Astrocyte of the hippocampus (primary cell): ENCODE measurements at places on chromosomes 1 and 21.
A peak's percentile ranks its signal among the peaks of the same experiment; 100 is the strongest.

- DNase-seq = no peak
Observed at GRCh38 chr21:35852820-35853219, 207.5 kb downstream of the SETD4 start.

- DNase-seq = no peak
Observed at GRCh38 chr21:29610779-29611360, 312.1 kb downstream of the BACH1 start.

GRCh38 chr1:94020764-94021579 is 100.0 kb downstream of the ABCA4 start:
- DNase-seq = peak; percentile 94

DNA sequence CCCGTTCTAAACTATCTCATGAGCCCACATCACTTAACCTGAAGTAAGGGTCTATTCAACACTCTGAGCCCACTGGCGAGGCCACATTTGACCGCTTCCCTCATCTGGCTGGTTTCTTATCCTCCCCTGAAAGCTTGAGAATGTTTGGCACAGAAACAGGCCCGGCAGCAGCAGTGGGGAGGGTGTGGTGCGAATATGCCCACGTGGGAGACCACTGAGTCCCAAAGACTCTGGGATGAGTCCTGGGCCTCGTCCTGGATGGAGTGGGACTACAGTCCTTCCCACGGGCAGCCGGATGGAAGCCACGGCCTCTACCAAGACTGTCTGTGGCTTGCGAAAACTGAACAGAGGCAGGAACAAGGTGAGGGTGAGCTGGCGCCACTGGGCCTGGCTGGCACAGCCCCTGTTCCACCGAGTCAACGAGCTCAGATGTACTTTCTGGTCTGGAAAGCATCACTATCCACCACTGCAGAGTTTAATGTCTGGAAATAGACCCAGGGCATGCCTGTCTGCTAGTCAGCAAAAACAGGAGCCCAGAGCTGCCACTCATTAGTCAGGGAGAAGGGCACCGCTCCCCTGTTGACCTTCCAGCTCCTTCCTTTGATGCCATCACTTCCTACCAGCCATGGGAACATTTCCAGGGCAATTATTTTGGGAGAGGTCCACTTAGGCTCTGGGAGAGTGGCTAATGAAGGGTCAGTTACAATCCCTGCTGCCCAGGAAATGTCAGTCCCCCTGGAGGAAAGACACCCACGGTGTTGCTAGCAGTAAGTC is 386.6 kb downstream of the MATN1 start:
- no peak for DNase-seq

- DNase-seq = no peak
Observed at GRCh38 chr1:205575294-205575885, 56.4 kb downstream of the ELK4 start.

- DNase-seq = no peak
Observed at GRCh38 chr1:207649210-207649753, 4.3 kb downstream of the CR1L start.

- peak; percentile 74 for DNase-seq
Observed at GRCh38 chr21:26405735-26406361, 167.2 kb downstream of the CYYR1 start.

- DNase-seq = no peak
Observed at GRCh38 chr21:44700101-44701022, 3.4 kb downstream of the KRTAP10-12 start.

- peak; percentile 75 for DNase-seq
Observed at GRCh38 chr1:12496154-12496961, 121.7 kb downstream of the DHRS3 start.

- DNase-seq = no peak
Observed at GRCh38 chr1:41539418-41539805, 54.9 kb upstream of the EDN2 start.

DNA sequence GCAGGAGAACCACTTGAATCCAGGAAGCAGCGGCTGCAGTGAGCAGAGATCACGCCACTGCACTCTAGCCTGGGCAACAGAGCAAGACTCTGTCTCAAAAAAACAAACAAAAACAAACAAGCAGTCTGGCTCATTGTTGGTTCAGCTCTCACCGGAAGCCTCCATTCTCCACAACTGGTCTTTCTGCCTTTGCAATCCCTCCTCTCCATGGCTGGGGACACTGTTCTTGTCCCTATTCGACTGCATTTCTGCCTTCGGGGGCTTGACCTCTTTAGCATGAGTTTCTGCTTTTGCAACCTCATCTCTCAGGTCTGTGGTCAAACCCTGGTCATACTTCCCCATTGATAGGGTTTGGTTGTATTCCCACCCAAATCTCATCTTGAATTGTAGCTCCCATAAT is 216.3 kb upstream of the NR5A2 start:
- no peak for DNase-seq

GRCh38 chr1:241460098-241460873 is 59.3 kb downstream of the FH start:
- DNase-seq = no peak

DNA sequence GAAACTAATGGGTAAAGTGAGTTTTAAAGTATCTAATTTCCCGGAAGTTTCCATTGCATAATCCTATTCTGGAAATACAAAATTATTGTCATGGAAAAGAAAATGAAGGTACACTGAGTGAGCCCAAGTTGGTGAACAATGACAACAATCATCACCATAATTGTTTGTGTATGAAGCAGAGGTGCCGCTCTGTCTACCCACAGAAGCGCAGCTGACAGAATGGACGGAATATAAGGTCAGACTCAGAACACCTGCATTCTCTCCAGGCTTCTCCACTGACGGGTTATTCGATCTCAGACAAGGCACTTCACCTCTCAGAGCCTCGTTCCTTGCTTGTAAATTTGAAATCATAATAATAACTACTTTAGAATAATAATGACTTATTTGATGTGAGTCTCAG is 99.1 kb upstream of the NGF start:
- no peak for DNase-seq

DNA sequence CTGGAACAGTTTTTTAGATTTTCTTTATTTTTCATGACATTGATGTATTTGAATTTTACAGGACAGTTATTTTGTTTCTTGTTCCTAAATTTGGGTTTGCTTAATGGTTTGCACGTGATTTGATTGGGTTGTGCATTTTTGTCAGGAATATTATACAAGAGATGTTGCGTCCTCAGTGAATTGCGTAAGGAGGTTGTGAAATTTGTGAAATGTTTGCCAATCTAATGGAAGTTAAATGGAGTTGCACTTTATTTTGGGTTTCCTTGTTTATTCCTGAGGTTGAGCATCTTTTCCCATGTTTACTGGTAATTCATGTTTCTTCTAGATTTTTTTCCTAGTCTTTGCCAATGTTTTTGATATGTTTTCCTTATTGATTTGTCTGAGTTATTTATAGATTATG is 19.9 kb downstream of the ZNF648 start:
- DNase-seq = no peak

GRCh38 chr1:97119260-97120158 is 397.9 kb downstream of the PTBP2 start:
- DNase-seq = no peak

- no peak for DNase-seq
Observed at GRCh38 chr1:83509301-83509781, 489.6 kb downstream of the TTLL7 start.

GRCh38 chr1:29270929-29271521 is 34.7 kb downstream of the PTPRU start:
- no peak for DNase-seq

DNA sequence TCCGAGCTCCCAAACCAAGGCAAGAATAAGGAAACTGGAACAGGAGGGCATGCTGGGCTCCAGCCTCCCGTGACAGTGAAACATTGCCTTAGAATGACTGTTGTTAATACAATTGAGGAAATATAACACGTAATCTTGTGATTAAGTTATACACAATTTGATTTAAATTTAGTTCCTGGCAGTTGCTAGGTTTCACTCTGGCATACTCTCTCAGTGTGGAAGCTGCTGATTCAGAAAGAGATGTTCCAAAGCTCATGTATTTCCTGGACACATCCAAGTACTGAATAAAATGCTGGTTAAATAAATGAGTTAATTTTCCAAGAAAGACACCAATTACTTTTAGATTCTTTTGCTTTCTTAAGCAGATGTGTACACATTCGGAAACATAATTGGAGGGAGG is 176.1 kb downstream of the GRIK1 start:
- no peak for DNase-seq

DNA sequence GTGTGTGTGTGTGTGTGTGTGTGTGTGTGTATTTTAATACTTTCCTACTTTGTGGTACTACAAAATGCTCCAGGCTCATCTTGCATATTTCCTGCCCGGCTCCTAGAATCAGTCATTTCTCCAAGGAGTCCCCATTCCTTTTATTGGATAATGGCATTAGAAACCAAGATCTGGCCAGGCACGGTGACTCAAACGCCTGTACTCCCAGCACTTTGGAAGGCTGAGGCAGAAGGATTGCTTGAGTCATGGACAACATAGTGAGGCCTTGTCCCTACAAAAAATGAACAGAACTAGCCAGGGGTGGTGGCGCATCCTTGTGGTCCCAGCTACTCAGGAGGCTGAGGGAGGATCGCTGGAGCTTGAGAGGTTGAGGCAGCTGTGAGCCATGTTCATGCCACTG is 20.3 kb downstream of the EPB41 start:
- DNase-seq = no peak

DNA sequence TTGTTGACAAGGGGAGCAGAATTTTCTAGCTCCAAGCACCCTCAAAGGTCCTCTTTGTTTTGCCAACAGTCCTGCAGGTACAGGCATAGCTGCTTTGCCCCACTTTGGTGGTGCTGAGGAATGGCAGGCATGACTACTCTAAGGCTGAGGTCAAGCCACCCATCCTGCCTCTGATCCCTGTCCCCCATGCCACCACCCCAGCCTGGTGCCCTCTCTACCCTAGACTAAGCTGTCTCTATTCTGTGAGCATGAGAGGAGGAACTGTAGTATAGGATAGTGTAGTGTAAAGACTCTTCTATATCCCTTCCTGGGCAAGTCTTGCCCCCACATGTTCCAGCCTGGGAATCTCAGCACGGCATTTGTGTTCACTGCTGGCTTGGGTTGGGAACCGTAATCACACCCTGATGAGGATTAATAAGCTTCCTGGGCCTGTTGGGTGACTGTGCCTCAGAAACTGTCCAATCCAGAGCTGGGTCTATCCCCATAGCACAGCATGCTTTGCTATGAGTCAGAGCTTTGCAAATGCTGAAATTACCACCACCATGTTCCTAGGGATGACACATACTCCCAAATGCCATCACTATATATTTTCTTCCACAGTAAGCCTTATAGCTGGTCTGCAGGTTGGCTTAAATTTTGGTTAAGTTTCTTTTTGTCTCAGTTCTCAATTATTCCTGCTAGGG is 105.7 kb upstream of the PPP2R5A start:
- peak; percentile 84 for DNase-seq

DNA sequence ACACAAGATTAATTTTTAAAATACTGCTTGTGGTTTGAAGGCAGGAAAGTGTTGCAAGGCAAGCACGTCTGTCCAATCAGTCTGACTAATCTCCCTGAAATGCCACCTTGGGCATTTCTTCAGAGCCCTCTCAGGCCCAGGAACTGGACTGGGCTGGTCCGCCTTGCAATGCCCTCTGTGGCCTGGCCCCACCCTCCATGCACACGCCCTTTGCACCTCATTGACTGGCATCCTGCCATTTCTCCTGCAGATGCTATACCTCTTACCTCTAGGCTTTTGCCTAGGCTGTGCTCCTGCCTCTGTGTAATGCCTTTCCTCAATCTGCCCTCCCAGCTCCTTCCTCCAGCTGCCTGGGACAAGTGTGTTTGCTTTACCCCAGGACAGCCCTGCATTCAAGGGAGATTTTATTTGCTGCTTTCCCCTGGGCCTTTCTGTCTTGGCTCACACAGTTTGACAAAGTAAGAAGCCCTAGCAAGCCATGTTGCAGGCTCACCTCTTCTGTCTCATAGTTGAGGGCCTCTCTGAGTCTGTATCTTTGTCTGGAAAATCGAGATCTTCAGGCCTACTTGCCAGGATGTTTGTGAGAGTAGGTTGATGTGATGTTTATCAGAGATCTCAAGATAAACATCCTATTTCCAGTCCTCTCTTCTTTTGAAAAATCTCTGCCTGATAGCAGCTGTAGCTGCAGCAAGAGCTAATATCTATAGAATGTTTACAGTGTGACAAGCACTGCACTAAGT is 149.2 kb upstream of the JUN start:
- DNase-seq = peak; percentile 77

- no peak for DNase-seq
Observed at GRCh38 chr21:29939924-29940275, at the start of gene GRIK1. TSS of gene GRIK1 (minus strand) at chr21:29939996.

DNA sequence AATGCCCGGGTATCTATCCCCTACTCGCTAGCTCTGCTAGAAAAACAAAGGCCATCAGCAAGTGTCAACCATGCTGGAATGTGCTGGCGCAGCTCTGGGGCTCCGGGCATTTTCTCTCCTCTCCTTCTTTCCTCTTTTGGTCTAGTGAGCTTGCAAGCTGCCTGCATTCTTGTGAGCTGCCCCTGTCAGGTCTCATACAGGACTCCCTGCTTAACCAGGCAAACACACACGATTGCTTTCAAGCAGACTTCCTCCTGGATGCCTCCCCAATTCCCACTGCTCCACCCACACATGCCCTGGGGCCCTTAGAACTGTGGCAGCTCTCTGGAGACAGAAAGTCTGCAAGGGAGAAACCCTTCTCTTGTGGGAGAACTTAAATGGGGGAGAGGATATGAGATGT is 35.7 kb upstream of the SUCO start:
- peak; percentile 89 for DNase-seq

DNA sequence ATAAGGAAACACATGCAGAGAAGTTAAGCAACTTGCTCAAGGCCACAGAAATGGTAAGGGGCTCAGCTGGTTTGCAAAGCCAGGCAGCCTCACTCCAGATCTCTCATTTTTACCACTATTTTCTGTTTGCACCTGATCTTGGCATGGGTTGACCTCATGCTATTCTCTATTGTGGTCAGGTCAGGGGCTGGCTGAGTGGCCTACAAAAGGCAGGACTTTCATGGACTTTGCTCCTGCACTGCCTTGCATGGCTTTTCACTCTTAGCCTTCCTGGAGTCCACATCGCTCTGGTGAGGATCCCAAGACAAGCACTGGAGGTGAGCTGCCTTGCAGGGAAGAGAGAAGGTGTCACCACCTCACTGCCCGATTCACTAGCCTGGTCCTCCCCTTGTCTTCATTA is 56.8 kb upstream of the CSF3R start:
- no peak for DNase-seq

- DNase-seq = no peak
Observed at GRCh38 chr1:53431244-53431643, 28.0 kb upstream of the DMRTB1 start.

DNA sequence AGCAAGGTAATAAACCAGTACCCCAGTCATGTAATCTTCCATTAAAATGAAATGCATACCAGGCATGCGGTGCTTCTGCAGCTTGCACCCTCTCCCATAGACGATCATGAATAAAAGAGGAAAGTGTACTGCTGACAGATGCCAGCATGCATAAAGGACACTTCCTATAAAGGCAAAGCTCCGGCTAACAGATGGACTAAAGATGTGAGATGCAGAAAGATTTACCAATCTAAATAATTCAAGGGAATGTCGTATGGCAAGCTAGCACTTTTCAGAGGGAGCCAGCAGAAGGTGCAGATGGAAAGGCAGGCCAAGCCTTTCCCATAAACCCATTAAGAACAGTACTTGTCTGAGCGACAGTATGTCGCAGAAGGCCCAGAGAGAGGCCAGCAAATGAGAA is 542.0 kb downstream of the NUF2 start:
- no peak for DNase-seq

GRCh38 chr1:46173361-46173856 is 1.5 kb upstream of the TSPAN1 start:
- peak; percentile 31 for DNase-seq
